ENCODE measurements at places on chromosomes 6 and 20.
A peak's percentile ranks its signal among the peaks of the same experiment; 100 is the strongest.

DNA sequence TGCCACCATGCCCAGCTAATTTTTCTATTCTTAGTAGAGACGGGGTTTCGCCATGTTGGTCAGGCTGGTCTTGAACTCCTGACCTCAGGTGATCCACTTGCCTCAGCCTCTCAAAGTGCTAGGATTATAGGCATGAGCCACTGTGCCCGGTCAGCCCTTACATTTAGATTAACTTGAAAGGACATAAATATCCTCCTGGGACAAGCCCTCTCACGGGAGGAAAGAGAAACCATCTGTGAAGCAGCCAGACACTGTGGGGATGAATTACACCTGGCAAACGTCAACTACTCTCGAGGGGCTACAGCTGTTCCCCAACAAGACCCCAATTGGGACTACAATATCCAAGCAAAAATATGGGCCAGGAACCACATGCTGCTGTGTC lies 32.7 kb upstream of the SAMHD1 start:
- no peak for DNase-seq

DNA sequence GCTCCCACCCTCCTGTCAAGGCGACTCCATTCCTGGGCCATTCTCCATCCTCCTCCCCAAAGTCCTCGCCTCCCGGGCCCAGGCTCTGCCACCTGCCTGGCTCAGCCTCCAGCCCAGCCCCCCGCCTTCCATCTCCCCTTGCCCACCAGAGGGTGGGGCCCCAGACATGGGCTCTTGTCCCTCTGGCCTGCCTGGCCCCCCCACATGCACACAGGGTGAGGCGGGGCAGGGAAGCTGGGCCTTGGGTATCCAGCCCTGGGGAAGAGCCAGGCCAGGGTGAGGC lies 95.2 kb downstream of the YTHDF1 start:
- DNase-seq, result no peak

DNA sequence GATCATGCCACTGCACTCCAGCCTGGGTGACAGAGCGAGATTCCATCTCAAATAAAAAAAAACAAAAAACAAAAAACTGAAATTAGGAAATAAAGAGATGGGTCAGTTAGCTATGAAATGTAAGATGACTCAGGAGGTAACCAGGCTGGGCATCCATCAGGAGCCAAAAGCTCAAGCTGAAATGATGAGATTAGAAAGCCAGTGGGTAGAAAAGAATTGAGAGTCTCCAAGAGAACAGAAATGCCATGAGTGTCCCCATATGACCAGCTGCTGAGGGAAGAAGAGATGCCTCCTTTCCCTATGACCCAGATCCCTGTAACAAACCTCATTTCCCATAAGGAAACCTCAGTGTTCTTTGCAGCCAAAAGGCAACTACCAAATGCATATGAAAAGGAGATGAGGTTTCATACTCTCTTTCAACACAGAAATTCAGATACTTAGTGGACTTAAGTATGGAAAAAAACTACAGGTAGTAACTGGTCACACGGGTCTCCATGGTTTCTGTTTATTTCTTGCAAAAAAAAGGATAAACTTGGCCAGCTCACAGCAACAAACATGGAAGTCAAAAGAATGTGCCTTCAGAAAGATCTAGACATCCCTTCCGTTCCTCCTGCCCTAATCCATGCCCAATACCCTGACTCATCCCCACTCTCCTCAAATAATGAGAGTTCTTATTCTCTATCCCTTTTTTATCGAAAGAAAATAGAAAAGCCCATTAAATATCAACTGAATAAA lies 8.1 kb downstream of the ARHGAP18 start:
- DNase-seq, result no peak

DNA sequence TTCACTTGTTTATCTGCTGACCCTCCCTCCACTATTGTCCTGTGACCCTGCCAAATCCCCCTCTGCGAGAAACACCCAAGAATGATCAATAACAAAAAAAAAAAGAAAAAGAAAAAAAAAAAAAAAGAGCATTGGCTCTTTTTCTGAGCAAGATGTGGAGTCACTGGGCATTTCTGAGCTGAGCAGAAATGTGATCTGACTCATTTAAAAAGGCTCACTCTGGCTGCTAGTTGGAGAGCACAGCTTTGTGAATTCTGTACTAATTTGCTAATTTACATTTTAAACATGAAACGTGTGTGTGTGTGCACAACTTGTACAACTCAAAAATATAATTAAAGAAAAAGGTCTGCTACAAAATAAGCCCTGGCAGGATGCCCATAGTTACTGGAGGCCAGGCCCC lies 20.2 kb downstream of the SCML4 start:
- DNase-seq, result no peak

DNA sequence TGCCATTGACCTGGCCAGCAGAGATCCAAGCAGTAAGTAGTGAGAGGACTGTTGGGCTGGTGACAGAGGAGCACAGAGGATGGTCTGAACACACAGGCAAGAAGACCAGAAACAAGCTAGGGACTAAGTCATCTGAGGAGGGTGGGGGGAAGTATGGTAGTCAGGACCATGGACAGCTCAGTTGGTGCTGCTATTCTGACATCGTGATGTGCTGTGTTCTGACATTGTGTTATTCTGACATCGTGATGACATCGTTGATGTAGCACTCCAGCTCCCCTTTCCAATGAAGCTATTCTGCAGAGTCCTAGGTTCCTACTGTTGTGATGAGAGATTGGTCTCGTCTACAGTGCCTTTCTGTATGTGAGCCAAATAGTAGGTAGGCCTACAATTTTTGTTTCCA lies 28.7 kb downstream of the CFAP206 start:
- no peak for DNase-seq

- DNase-seq, result no peak
These were observed 84.1 kb downstream of the DLGAP4 start for GRCh38 chr20:36390269-36390668.

- no peak for DNase-seq
These were observed 17.6 kb upstream of the SNRNP48 start for GRCh38 chr6:7572213-7572943.

DNA sequence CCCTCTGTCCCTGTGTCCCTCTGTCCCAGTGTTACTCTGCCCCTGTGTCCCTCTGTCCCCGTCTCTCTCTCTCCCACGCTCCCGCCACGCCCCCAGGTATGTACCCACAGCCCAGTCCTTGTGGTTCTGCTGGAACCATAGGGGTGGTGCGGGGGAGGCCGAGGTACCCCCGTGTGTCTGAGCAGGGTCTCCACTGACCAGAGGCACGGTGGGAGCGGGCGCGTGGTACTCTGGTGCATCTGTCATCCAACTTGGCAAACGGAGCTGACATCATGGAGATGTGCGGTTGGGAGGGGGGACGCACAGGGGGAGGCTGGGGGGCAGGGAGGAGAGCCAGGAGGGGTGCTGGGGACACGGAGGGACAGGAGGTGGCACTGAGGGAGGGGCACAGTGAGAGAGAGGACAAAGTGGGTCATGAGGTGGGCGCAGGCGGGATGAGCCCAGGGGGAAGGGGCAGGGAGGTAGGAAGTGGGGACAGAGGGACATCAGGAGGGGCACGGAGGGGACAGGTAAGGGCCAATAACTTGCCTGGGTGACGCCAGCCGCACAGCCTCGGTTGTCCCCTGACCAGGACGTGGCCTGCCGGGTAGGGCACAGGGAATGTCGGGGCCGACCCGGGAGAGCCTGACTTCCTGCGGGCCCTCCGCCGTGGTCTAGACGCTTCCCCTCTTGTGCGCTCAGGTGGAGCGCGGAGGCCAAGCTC lies 163.6 kb upstream of the PDE10A start:
- no peak for DNase-seq

- no peak for DNase-seq
These were observed 78.8 kb downstream of the RPS12 start for GRCh38 chr6:132892929-132893771.

DNA sequence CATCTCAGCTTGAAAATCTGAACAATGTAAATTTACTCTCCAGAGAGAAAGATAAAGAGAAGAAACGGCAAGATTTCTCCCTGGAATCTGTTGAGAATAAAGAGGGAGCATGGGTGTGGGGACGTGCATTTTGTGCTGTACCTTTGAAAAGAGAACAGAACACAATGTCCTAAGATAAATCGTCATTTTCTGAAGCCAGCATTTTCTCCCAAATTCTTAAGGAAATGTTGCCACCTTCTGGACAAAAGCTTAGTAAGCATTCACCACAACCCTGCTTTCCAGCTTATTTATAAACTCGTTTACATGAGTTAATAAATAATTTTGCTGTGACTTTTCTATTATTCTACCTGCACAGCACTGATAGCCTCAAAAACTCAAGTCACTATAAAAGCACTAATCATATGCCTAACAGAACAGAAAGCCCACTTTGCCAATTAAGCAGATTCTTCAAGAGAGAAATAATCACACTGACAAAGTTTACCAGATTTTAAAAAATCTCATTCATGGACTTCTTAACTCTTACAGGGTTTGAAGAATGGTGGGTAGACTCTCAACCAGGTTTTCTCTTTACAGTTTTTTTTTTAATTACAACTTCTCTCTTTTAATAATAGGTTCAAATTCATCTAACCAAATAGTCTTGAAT lies 155.8 kb downstream of the MBOAT1 start:
- peak; percentile 73 for DNase-seq

DNA sequence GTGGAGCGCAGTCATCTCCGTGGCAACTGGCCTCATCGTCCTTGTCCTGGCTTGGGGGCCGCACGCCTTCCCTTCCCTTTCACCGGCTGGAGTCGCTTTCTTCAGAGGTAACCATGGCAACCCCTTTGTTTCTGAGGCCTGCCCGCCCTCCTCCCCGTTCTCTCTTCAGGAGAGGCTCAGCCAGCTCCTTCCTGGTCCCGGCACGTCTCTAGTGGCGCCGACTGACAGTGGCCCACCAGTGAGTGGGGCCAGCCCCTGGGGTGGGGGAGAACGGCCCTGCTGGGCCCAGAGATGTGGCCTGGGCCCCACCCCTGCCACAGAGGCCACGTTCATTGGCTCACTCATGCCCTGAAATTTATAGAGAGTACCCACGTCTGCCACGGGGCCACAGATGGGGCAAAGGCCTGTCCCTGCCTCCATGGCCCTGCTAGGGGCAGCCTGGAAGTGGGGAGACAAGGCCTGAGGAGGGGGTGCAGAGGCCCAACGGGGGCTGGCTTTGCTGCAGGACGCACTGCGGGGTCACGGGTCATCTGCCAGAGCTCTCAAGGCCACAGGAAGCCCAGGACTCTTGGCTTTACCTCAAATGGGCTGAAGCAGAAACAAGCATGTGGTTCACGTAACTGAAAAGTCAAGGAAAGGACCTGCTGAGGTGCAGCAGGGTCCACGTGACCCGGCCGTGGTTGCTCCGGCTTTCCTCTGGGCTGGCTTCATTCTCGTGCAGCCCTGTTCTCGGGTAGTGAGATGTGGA lies 1.4 kb upstream of the OSBPL2 start:
- no peak for DNase-seq

DNA sequence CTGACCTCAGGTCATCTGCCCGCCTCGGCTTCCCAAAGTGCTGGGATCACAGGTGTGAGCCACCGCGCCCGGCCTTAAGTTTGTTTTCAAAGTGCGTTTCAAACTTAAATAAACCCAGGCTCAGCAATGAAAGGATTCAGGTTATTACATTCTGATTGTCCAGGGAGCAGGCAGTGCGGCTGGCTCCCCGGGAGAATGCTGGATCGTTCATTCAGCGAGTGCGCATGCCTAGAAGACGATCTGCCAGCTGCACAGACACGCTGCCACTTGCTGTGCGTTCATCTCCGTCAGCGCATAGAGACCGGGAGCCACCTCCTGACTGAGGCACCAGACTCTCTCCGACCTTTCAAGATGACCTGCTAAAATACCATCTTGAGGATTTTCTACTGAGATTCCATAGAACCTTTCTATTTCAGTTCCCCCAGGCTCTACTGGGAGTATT lies 163.9 kb upstream of the ZNF217 start:
- no peak for DNase-seq

DNA sequence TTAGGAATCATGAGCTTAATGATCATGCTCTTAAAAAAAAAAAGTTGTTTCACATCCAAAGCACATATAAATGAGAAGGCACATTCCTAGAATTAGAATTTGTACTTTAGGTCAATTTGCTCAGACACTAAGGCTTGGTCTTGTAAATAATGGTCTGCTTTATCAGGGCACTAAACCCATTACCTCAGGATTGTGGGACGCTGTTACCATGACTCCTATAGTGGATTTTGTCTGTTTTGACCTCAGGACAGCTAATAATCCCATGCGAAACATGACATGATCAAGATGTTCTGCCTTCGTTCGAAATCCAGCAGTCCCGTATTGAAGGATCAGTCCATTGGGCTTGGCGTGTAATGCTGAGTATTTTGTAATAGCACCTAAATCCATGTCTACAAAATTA lies 2.4 kb downstream of the PGM3 start:
- DNase-seq, result no peak

GRCh38 chr6:32713241-32713640 lies 27.9 kb upstream of the HLA-DQA2 start:
- DNase-seq, result no peak

- DNase-seq, result no peak
These were observed 474.2 kb downstream of the KIF16B start for GRCh38 chr20:16098890-16099639.
